ENCODE measurements at places on chromosomes 6 and 20. TPM values are rescaled to one million over a fixed set of nuclear protein-coding genes. Genes with fewer than 3 reads are reported as not detected.
A peak's percentile ranks its signal among the peaks of the same experiment; 100 is the strongest.

SOBP gene
- total RNA-seq: 0.91 TPM

KCNK17 gene
- not detected for total RNA-seq

DNA sequence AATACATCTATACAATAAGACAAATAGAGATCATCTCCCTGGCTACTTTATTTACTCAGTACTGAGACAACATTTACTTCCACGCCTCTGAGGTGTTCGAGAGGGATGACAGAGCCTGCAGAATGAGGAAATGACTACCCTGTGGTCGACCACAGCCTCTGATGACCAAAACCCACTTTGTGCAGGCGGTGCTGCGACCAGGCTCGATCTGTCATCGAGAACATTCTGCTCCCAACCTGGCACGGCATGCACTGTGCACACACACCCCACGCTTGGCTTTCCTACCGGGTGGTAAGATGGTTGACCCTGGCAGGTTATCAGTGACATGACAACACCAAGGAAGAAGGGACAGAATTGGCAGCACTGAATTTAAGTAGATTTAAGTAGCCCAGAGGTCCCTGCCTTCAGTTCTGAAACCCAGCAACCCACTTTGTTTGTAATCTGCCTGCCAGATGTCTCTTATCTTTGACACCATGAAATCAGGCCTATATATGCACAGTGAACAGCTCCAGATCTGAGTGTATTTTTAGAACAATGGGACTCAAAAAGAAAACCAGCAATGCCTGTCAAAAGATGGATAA, 42.6 kb downstream of the TTI1 start:
- H3K27ac ChIP-seq: peak overlapping the region; percentile 93
- H3K27me3 ChIP-seq: no peaks in the 10 kb centered on the region
- H3K4me3 ChIP-seq: peak overlapping the region; percentile 57
- H3K4me1 ChIP-seq: peaks cover 34% of the 10 kb centered on the region
- peaks cover 25% of the 10 kb centered on the region for H3K36me3 ChIP-seq
- DNase-seq: peak; percentile 87

- H3K4me3 ChIP-seq: no peak overlapping the region
- DNase-seq: peak; percentile 77
- H3K27me3 ChIP-seq: no peaks in the 10 kb centered on the region
- peaks cover 10% of the 10 kb centered on the region for H3K36me3 ChIP-seq
- peaks cover 18% of the 10 kb centered on the region for H3K4me1 ChIP-seq
- H3K27ac ChIP-seq: no peak overlapping the region
Observed at GRCh38 chr6:37483917-37484785, 15.5 kb downstream of the CCDC167 start.

GRCh38 chr20:32678948-32679347, 5.2 kb upstream of the C20orf203 start:
- no peaks in the 10 kb centered on the region for H3K27me3 ChIP-seq
- H3K4me1 ChIP-seq: peaks cover 22% of the 10 kb centered on the region
- DNase-seq: no peak
- no peaks in the 10 kb centered on the region for H3K36me3 ChIP-seq
- no peak overlapping the region for H3K4me3 ChIP-seq

DNA sequence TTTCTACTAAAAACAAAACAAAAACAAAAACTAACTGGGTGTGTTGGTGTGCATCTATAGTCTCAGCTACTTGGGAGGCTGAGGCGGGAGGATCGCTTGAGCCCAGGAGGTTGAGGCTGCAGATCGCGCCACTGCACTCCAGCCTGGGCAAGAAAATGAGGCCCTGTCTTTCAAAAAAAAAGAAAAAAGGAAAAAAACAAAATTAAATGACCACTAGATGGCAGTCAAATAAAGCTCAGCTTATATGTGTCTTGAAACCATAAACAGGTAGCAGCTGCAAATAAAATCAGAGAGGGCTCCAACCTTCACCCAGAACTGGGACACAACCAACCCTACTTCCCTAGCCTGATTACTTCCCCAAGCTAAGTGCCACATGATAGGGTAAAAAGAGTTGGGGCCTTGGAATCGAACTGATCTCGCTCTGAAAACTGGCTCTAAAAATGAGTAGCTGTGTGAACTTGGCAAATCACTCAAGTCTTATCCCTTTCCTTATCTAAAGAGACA, 67.1 kb upstream of the ADGRF4 start:
- H3K27ac ChIP-seq: no peak overlapping the region
- DNase-seq: no peak
- H3K36me3 ChIP-seq: no peaks in the 10 kb centered on the region
- H3K4me1 ChIP-seq: peaks cover 11% of the 10 kb centered on the region

DNA sequence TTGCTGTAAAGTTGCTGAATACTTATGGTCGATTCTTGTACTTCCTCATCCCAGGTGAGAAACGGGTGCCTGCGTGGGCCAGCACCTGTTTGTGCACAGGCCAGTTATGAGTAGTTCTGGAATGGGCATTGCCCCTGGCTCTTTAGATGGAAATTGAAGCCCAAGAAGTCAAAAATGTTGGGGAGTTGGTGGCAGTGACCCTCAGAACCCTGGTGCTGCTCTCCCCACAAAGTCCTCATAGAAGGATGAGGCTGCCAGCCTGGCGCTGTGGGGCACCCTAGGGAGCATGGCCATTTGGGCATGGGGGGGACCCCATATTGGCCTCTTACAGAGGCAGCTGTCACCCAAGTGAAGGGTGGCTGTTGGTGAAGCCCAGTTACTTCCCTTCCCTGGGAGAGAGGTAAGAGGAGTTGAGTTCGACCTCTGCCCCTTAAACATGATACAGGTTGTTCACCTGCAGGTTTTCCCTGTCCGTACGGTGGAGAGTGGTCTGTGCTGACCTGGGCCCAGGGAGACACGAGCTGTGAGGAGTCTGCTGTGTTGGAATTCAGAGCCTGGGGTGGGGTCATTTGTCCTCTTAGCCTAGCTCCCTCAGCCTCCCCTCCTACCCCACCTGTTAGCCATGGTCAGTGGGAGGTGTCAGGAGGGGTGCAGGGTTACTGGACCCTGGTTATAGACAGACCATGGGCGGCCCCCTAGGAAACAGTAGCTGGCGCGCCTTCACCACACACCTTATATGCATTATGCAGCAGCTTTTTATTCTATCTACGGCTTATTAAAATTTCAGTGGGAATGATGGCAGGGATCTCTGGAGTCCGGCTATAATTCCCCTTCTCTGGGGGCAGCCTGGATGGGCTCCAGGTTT, 4.9 kb downstream of the HMGA1 start:
- DNase-seq: no peak
- peaks cover 83% of the 10 kb centered on the region for H3K4me1 ChIP-seq
- no peaks in the 10 kb centered on the region for H3K27me3 ChIP-seq
- peak overlapping the region; percentile 92 for H3K27ac ChIP-seq

DNA sequence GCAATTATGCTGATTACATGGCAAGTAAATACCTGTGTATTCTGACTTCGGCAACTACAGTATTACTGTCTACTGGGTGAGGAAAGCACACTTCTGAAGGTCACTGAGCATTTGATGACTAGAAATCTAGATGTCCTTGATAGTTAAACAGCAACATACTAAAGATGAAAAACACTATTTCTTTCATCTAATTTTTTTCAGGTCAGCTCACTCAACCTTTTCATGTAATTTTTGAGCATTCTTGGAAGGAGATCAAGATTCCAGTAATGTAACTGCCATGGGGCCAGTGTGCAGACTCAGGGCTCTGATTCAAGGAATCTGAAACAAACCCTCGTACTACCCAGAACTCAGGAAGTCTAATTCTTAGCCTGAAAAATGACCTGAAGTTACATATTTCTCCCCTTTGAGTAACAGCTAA, 222.6 kb upstream of the TAB2 start:
- H3K4me3 ChIP-seq: peak overlapping the region; percentile 68
- peaks cover 24% of the 10 kb centered on the region for H3K36me3 ChIP-seq
- no peak for DNase-seq

DNA sequence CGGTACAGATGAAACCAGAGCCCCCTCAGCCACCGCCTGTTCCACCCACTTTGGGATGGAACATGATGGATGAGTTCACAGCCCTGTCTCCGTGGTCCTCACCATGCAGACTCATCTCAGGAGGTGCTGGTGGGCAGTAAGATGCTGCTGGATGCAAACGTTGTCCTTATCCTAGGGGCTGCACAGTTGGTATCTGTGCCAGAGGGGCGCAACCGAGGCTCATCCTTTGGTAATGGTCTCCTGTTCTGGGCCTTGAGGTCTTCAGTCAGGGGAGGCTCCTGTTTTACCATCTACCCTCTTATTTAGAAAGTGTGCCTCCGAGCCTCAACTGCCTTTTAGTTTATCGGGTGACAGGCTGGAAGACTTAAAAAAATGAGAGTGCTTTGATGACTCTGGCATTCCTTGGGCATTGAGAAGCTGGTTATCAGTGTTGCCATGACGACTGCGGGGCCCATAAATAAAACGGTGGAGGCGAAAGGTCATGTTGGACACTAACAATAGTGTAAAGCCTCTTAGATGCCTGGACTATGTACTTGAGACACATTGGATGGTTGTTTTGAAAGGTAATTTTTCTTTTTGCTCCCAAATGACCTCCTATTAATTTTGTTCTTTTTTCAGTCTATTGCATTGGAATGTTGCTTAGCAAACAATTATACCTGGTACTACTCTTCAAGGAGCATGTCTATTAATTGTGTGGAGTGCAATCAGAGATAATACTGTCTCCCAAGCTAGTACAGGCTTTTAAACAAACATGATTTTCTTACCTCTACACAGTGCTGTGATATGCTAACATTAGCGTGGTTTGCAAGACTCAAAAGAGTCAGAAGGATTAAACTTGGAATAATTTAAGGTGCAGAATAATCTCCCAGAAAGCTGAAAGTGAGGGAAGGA, 74.2 kb upstream of the DSP start:
- peaks cover 12% of the 10 kb centered on the region for H3K27me3 ChIP-seq
- H3K4me1 ChIP-seq: peaks cover 9% of the 10 kb centered on the region
- H3K27ac ChIP-seq: no peak overlapping the region
- H3K4me3 ChIP-seq: no peak overlapping the region

Measured in activated T-cell treated with anti-CD3 and anti-CD28 coated beads, Interleukin-2, amount 50 U/mL, for 72 hours (primary cell).